ENCODE measurements at places on chromosomes 4 and X. TPM values are rescaled to one million over a fixed set of nuclear protein-coding genes. Genes with fewer than 3 reads are reported as not detected.

Gene MAGEA2
- not detected for total RNA-seq

DNA sequence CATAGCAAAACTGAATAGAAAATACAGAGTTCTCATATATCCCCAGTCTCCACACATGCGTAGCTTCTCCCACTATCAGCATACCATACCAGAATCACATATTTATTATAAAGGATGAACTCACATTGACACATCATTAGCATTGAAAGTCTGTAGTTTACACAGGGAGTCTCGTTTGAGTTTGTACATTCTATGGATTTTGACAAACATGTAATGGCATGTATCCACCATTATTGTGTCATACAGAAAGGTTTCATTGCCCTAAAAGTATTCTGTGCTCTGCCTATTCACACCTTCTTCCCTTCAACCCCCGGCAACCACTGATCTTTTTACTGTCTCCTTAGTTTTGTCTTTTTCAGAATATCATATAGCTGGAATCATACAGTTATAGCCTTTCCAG lies 562.4 kb downstream of the KCTD8 start:
- no peak for DNase-seq
- no peak overlapping the region for H3K27ac ChIP-seq
- no peaks in the 10 kb centered on the region for H3K36me3 ChIP-seq

DNA sequence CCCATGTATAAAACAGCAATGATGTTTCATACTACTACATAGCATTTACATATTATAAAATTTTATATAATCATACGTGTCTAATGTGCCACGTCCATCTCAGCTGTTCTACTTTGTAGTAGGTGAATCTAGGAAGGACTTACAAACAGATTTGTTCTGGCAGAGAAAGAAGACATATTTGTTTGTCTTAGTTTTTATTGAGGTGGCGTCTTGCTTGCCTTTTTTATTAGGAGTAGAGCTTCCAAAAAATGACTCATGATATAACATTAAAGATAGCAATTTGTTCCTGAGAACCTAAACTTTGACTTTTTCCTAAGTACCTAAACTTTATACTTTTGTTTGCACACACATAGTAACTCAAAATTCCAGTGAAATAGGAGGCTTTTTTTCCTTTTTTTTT lies 64.6 kb downstream of the CLDN22 start:
- no peaks in the 10 kb centered on the region for H3K27me3 ChIP-seq
- peaks cover 18% of the 10 kb centered on the region for H3K36me3 ChIP-seq
- no peak overlapping the region for H3K4me3 ChIP-seq
- H3K27ac ChIP-seq, result no peak overlapping the region

Gene BCLAF3
- 7.9 TPM for total RNA-seq

DNA sequence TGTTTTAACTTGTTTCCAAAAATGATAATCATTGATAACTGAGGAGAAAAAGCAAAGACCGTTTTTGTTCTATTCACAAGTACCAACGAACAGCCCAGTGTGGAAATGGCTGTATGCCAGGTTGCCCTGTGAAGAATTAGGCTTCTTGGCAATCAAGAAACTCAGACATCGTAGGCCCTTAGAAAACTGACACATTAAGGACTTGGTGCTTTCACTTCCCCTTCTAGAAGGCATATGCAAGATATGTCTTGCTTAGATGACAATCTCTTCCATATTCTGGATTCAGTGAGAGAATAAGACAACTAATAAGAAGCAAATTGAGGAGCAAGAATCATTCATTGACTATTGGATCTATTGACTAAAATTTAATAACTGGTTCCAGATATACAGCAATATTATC lies 56.6 kb downstream of the ANAPC10 start:
- no peak overlapping the region for H3K27ac ChIP-seq
- H3K4me3 ChIP-seq, result no peak overlapping the region
- H3K27me3 ChIP-seq, result no peaks in the 10 kb centered on the region

DNA sequence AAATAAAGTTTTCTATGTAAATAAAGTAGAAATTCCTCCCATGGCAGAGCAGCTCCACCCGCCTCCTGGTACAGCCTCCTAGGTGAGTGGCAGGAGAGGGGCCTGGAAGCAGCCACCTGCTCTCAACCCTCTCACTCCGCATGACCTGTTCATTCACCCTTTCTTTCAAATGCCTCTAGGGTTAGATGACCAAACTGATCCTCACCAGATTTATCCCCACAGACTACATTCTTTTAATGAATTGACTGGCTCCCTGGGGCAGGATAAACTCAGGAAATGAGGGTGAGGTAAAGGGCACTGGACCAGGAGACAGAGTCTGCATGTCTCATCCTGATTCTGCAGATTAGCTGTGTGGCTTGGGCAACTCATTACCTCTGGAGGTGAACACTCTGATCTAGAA lies 32.6 kb upstream of the NKX6-1 start:
- H3K27ac ChIP-seq, result no peak overlapping the region
- no peaks in the 10 kb centered on the region for H3K36me3 ChIP-seq
- H3K4me3 ChIP-seq, result no peak overlapping the region
- peaks cover 9% of the 10 kb centered on the region for H3K4me1 ChIP-seq

DNA sequence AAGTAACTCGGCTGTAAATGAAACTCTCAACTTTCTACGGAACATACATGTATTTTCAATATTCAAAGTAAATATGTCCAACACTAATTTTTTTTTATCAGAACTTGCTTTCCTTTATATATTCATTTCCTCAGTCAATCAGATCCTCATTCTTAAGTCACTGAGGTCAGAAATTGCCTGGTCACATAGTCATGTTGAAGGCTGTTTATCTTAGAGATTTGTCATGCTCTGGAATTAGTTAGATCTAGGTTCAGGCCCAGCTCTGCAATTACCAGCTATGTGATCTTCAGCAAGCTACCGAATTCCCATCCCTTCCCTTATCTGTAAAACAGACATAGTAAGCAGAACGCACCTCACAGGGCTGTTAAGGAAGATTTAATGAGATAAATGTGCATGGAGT lies 228.8 kb downstream of the SPCS3 start:
- no peak for DNase-seq
- H3K4me1 ChIP-seq, result no peaks in the 10 kb centered on the region
- H3K27ac ChIP-seq, result no peak overlapping the region
- no peak overlapping the region for H3K4me3 ChIP-seq
- no peaks in the 10 kb centered on the region for H3K27me3 ChIP-seq
- no peaks in the 10 kb centered on the region for H3K36me3 ChIP-seq

Gene GPRASP2
- total RNA-seq, result 8.4 TPM

Gene ITM2A
- 29.1 TPM for total RNA-seq

Gene ITIH6
- not detected for total RNA-seq

DNA sequence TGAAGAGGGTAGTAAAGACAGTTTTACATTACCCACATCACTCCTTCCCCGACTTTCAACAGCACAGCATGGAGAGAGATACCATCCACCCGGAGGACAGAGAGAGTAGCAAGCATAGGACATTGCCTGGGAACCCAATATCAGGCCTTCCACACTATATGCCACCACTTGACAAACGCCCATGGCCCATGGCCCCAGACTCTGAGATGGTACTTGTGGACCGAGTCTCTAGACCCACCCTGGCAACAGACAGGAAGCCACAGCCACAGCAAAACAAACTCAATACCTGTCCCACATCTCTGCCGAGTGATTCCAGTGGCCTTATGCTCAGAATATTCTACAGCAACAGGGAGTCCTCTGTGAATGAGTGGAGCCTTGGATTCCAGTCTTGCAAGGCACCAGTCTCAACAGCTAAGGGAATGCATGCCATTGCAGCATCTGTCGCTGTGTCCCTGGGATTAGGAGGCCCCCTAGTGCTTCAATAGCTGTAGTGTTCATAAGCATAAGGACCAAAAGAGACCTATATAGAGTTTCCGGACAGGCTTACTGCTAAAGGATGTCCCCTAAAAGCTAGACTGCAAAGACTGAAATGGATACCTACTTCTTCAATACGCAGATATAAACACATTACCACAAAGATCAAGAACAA lies 14.7 kb upstream of the CT55 start:
- no peak for DNase-seq
- H3K27ac ChIP-seq, result no peak overlapping the region
- no peaks in the 10 kb centered on the region for H3K36me3 ChIP-seq
- no peaks in the 10 kb centered on the region for H3K27me3 ChIP-seq

DNA sequence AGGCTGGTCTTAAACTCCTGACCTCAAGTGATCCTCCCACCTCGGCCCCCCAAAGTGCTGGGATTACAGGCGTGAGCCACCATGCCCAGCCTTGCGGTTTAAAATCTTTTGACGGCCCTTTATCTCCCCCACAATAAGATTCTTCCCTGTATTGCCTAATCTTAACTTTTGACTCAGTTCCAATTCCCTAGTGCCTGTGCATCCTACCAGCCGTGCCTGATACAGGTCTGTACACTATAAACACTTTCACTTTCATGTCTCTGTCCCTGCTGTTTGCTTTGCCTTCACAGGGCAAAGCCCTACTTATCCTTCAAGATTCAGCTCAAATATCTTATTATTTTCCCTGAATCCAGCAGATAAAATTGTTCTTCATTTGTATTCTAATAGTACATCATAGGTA lies 74.6 kb downstream of the WDR44 start:
- no peak overlapping the region for H3K4me3 ChIP-seq
- no peaks in the 10 kb centered on the region for H3K27me3 ChIP-seq
- peaks cover 4% of the 10 kb centered on the region for H3K36me3 ChIP-seq
- H3K27ac ChIP-seq, result no peak overlapping the region
- no peaks in the 10 kb centered on the region for H3K4me1 ChIP-seq
- DNase-seq, result no peak

GRCh38 chr4:153791746-153792617 lies 3.1 kb upstream of the SFRP2 start:
- DNase-seq, result no peak
- peaks cover 50% of the 10 kb centered on the region for H3K4me1 ChIP-seq
- H3K27ac ChIP-seq, result no peak overlapping the region
- H3K36me3 ChIP-seq, result no peaks in the 10 kb centered on the region

DNA sequence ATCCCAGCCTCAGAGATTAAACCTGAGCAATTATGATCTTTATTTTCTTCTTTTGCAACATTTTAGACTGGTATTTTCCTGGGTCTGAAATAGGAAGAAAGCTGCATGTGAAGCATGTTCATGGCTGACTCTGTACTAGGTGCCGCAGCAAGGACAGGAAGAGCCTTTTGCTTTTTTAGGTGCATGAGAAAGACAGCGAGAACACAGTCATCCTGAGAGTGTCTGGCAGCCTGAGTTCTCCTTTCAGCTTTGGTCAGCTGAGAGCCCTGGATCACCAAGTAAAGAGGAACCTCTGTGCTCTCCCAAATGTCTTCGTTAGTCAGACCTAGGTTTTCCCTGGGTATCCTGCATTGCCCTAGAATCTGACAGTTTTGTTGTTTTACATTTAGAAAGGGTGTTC lies 29.8 kb downstream of the FAM149A start:
- no peak for DNase-seq
- no peaks in the 10 kb centered on the region for H3K36me3 ChIP-seq
- no peak overlapping the region for H3K4me3 ChIP-seq
- H3K27ac ChIP-seq, result no peak overlapping the region
- no peaks in the 10 kb centered on the region for H3K27me3 ChIP-seq
- no peaks in the 10 kb centered on the region for H3K4me1 ChIP-seq

Gene PCDH7
- total RNA-seq, result 45.1 TPM

Gene DSPP
- total RNA-seq, result not detected

- no peaks in the 10 kb centered on the region for H3K27me3 ChIP-seq
- H3K36me3 ChIP-seq, result peaks cover 77% of the 10 kb centered on the region
- H3K4me1 ChIP-seq, result no peaks in the 10 kb centered on the region
- no peak overlapping the region for H3K27ac ChIP-seq
Observed at GRCh38 chrX:71128915-71129765, 10.7 kb downstream of the MED12 start.

DNA sequence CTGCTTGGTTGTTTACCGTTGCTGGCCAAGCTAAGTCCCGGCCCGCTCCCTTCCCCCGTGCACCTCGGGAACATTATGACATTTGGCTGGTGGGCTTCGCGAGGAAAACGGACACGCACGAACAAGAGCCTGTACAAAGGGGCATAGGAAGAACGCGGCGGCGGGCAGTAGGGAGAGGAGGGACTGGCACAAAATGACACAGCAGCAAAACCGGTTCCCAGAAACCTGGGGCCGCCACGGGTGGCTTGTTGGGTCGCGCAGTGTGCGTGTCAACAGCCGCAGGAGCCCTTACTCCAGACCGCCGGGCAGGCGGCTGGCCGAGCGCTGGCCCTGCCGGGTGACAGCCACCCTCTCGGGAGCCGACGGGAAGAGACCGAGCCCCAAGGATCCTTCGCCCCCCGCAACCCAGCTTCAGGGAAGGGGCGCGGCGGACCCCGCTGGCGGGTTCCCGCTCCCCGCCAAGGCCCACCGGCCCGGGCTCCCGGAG lies 1.6 kb upstream of the LIN54 start:
- peak overlapping the region; percentile 90 for H3K4me3 ChIP-seq
- peaks cover 39% of the 10 kb centered on the region for H3K4me1 ChIP-seq
- peak; percentile 80 for DNase-seq
- H3K27me3 ChIP-seq, result no peaks in the 10 kb centered on the region
- peak overlapping the region; percentile 94 for H3K27ac ChIP-seq
- no peaks in the 10 kb centered on the region for H3K36me3 ChIP-seq

Gene ENOX2
- 11.1 TPM for total RNA-seq

- peaks cover 37% of the 10 kb centered on the region for H3K36me3 ChIP-seq
- no peak for DNase-seq
- no peaks in the 10 kb centered on the region for H3K27me3 ChIP-seq
- no peak overlapping the region for H3K4me3 ChIP-seq
Observed at GRCh38 chr4:17492058-17492741, 19.7 kb downstream of the QDPR start.

Gene FAM9C
- total RNA-seq, result not detected

- H3K27me3 ChIP-seq, result no peaks in the 10 kb centered on the region
- no peak for DNase-seq
- no peak overlapping the region for H3K4me3 ChIP-seq
- no peak overlapping the region for H3K27ac ChIP-seq
Observed at GRCh38 chr4:38184404-38184803, 224.2 kb downstream of the PTTG2 start.
